ENCODE measurements at places on chromosomes 12 and 14.

GRCh38 chr12:50924439-50925341 lies 27.7 kb upstream of the HIGD1C start:
- DNase-seq: peak; percentile 75

- no peak for DNase-seq
Observed at GRCh38 chr14:34361504-34362011, 100.5 kb downstream of the SPTSSA start.

GRCh38 chr12:118189741-118190191 lies 53.8 kb downstream of the PEBP1 start:
- peak; percentile 75 for DNase-seq

DNA sequence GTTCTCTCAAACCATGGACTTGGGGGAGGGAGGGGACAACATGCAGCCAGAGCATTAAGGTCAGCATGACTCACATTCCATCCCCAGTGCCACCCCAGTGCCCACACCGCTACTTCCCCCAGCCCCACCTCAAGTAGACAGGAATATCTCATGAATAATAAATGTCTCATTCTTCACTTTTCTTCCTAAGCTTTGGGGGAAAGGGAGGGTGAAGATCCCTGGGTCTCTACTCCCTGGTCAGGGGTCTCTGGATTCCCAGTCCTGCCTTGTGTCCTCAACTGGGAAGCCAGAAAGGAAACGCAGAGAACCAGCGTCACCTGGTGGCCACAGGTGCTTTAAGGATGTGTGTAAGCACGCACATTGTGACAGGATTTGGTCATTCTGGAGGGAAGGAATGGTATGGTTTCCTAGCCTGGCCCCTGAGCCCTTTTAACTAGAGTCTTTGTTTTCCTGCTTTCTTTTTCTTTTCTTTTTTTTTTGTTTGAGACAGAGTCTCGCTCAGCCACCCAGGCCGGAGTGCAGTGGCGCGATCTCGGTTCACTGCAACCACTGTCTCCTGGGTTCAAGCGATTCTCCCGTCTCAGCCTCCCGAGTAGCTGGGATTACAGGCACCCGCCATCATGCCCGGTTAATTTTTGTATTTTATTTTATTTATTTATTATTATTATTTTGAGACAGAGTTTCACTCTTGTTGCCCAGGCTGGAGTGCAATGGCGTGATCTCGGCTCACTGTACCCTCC lies 3.4 kb downstream of the GPR84 start:
- peak; percentile 83 for DNase-seq

DNA sequence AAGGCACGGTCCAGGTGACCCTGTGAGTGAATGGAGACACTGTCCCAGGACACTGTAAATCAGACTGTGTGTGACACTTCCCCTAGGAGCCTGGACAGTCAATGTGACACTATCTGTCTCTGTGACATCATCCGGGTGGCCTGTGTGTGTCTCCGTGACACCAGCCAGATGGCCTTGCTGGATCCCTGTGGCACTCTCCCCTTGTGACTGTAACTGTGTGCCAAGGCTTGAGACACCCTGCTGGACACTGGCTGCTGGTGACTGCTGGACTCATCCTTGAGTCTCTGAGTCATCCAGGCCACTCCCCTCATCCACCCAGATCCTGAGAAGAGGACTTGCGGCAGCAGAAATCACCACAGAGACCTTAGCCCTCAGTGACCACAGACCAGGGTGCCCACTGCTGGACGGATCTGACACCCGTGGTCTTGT lies 51.6 kb downstream of the MVK start:
- no peak for DNase-seq

DNA sequence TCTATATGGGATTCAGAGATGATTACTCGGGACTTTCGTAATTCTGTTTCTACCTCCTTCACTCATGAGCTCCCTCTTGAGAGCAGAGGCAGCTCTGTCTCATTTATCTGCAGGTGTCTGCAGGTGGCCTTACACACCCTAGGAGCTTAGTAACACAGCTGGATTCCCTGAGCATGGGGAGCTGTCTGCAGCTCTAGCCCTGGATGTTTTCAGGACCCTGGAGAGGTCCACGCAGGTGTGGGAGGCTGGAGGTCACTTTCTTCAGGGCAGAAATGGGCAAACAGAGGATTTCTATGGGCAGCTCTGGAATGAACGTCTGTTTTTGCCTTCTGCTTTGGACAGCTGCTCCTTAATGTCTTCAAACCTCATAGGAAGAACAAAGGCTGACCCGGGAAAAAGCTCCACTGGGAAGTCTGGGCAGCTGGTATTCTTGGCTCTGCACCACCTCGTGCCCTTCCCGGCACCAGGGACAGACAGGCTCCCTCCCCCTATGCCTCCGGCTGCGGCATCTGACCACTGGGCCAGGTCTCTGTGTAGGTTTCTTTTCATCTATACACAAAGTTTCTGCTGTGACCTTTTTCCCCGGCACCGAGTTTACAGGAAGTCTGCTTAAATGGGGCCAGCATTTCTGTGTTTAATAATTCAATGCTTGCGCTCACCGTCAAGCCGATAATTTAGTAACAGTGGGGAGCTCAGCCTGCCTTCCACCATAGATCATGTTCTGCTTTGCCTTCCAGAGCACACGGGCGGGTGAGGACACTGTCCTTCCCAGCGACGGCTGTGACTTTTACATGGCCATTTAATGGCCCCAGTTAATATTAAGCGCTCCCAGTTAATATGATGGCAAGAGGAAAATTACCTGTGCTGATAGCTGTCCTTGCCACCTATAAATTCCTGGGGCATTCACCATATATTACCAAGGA lies 320.2 kb upstream of the SFSWAP start:
- DNase-seq: no peak

DNA sequence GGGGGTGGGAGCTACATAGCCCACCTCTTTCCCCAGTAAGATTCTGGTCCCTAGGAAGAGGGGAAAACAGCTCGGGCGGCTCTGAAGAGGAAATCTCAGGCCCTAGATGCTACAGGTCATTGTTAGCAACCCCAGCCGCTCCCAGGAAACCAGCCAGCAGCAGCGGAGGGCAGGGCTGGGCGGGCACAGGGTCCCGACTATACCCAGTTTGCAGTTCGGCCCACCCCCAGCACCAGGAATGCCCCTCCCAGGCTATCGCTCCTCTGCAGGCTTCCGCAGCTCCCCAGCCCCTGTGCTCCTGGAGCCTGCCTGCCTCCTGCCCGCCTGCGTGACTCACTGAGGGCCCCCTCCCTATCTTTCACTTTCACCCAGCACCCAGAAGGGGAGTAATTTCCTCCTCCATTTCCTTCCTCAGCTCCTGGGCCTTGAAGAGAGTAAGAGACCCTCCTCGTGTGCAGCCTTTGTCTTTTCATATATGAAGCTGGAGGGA lies 27.2 kb upstream of the PNMA1 start:
- DNase-seq: no peak

- DNase-seq: peak; percentile 44
Observed at GRCh38 chr12:6724409-6724797, 557 bp downstream of the COPS7A start.

DNA sequence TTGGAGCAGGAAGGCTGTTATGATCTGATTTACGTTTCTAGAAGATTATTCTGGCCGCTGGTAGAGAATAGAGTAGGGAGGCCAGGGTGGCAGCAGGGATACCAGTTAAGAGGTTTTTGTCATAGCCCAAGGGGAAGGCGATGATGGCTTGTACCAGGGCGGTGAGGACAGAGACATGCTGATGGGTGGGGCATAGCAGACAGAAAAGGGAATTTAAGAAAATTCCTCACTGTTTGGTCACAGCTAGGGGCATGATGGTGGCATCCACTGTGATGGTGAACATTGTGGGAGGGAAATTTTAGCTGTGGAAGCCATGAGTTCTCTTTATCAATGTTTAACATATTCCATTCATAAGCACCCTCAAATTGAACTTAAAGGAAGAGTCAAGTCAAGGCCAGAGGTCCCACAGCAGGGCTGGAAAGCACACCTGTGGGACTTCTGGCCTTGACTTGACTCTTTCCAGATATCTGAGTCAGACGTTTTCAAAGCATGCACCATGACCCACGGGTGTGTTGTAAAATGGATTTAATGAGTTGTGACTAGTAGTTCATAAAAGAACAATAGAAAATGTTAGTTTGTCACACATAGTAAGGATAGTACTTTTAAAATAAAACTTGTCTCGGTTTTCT lies 134.6 kb downstream of the CHST11 start:
- no peak for DNase-seq

- peak; percentile 17 for DNase-seq
Observed at GRCh38 chr14:89371585-89372511, 45.2 kb downstream of the FOXN3 start.

DNA sequence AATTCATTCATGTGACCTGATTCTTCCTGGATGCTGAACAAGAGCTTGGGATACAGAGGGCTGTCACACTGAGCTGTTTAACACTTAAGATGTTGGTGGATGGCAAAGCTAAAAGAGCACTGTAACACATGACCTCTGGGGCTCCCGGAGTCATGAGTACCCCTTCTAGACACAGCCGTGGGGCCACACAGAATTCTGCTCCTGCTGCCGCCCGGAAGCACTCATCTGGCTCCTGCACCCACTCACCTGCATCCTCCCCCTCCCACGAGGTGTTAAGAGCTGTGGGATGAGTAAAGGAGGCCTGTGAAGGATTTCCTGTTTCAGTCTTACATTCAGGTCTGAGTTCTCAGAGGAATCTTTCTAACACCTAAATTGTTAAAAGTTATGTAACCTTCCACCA lies 78.0 kb upstream of the SSTR1 start:
- no peak for DNase-seq

- DNase-seq: peak; percentile 77
Observed at GRCh38 chr12:130916241-130916911, 37.3 kb upstream of the ADGRD1 start.

DNA sequence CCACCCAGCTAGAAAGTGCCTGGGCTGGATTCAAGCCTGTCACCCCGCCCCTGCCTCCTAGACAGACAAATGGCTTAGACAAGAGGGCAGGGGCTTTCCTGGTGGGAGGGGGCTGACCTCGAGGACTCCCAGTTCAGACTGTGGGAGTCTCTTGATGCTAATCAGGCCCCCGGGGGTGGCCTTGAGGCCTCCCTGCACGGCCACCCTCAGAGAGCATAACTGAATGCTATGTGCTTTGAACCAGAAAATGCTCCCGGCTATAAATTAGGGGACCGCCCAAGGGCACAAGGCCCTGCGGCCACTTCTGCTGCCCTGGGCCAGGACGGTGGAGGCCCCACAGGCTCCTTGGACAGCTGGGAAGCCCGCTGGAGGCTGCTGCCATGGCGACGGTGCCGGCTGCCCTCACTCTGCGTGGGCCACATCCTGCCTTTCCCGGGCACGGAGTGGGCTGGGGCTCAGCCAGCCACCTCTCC lies 111.0 kb upstream of the NCOR2 start:
- no peak for DNase-seq

- DNase-seq: no peak
Observed at GRCh38 chr12:61915420-61915819, 344.8 kb upstream of the USP15 start.

GRCh38 chr12:50740307-50740706 lies 23.6 kb upstream of the ATF1 start:
- no peak for DNase-seq

GRCh38 chr14:89572596-89573398 lies 155.8 kb upstream of the FOXN3 start:
- DNase-seq: no peak

DNA sequence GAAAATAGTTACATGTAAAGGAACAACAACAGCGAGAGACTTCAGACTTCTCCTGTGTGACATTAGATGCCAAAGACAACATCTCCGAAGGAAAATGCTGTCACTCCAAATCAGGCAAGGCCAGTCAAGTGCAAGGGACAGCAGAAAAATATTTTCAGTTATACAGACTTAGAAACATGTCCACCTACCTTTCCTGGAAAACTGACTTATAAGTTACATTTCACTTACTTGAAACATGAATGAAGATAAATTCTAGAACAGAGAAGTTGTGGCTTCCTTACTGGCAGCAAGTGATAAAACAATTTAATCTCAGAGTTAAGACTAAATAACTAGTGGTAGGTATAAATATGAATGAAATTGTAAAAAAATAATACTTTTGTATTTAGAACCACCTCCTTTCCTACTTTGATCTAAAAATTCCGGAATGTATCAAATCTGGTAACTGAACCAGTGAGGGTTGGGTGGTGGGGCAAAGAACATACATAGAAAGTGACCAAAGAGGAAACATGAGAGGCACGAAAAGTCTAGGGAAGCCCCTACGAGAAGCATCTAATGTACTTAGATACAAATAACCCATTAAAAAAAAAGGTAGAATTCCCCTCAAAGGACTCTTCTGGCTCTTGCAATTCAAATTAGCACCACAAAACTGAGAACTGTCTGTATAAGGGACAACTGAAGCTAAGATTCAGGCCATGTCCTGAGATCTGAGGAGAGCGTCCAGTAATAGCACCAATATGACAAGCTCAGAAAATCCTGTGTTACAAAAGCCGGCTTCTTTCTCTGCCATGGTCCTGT lies 21.2 kb downstream of the MTHFD1 start:
- no peak for DNase-seq

DNA sequence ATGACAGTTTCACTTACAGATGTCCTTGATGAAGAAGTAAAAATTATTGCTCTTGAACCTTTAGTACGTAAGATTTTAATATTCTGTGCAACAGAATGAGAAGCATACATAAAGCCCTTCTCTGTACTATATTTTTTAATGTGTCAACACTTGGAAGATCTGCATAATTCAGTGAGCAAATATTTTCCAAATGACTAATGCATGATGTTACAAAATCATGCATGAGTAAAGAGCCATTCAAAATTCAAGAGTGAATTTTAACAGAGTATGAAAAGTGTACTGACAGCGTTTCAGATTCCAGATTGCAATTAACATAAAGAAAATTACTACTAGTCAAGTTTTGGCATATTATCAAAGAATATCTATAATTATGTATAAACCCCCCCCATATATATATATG lies 101.4 kb upstream of the BBS10 start:
- DNase-seq: no peak

DNA sequence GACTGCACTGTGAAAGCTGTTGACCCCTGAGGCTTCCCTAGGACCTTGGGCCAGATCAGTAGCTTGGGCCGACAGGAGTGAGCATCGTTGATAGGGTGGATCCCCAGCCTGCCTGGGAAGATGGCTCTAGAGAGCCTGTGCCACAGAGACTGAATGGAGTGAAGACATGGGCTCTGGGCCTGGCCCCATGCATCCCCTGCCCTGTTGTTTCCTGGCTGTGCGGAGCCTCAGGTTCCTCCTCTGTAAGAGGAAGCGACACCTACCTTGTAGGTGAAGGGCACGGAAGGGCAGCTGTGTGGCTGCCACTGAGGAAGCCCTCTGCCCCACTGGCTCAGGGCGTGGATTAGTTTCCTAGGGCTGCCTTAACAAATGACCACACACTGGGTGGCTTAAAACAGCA lies 23.9 kb downstream of the PLEKHG3 start:
- DNase-seq: no peak

GRCh38 chr12:93089805-93090569 lies 160.9 kb upstream of the EEA1 start:
- no peak for DNase-seq

- DNase-seq: peak; percentile 44
Observed at GRCh38 chr14:104687601-104688504, 1.6 kb upstream of the INF2 start.

GRCh38 chr14:103688906-103689902 lies 26.0 kb downstream of the XRCC3 start:
- DNase-seq: no peak

GRCh38 chr12:25824734-25825133 lies 133.7 kb upstream of the RASSF8 start:
- DNase-seq: no peak
